IMR-90 (cell line): ENCODE measurements at places on chromosomes 11 and 22. TPM values are rescaled to one million over a fixed set of nuclear protein-coding genes. Genes with fewer than 3 reads are reported as not detected.
A peak's percentile ranks its signal among the peaks of the same experiment; 100 is the strongest.

CST6 gene
- 0.28 and 0.54 TPM in 2 replicates for total RNA-seq

IFTAP gene
- total RNA-seq = 15.8 and 34.7 TPM in 2 replicates

GRCh38 chr22:20577045-20577444 is 69.6 kb downstream of the MED15 start:
- no peak for DNase-seq

WBP2NL gene
- not detected in 2 replicates for total RNA-seq

- peak; percentile 91 for DNase-seq
These were observed 62.6 kb upstream of the RASD2 start for GRCh38 chr22:35477911-35478582.

GRCh38 chr11:8503910-8504364 is 90.1 kb downstream of the STK33 start:
- DNase-seq = no peak

CREB3L1 gene
- total RNA-seq = 8.1 and 10.0 TPM in 2 replicates

CPT1B gene
- total RNA-seq = 0.36 and 0.56 TPM in 2 replicates

GRCh38 chr11:115333949-115334348 is 170.3 kb downstream of the CADM1 start:
- DNase-seq = no peak

DNA sequence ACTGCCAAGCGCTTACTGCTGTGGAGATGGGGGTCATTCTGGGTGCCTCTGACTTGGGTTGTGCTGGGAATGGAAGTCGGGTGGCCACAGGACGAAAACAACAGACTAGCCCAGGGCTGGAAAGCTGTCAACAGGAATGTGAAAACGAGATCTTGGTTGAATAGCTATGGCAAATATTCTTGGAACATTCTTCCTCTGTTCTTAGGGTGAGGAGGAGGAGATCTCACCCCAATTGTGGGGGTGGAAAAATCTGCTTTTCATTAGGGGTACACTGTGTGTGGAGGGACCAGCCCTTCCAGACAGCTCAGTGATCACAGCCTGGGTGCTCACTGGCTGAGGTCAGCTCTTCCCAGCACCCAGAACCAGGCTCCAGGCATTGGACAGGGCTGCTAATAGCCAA is 52.0 kb upstream of the PRSS23 start:
- no peak for DNase-seq

DNA sequence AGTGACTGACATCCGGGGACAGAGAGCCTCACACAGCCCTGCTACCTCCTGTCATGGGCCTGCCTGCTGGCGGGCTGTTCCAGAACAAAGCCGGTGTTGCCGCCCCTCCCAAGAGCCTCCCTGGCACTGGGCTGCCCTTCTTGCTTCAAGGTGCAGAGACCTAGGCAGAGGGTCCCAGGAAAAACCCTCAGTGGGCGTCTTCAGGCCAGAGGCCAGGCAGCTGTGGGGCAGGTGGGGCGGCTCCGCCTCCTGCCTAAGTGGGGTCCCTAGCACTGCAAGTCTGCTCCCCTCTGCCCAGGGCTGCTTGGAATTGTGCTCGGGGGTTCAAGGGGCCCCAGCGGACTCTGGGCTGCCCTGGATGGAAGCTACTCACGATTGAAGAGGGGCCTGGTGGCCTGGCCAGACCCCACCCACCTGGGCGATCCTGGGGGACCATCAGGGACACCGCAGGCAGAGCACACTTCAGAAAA is 20.4 kb upstream of the GNB1L start:
- no peak for DNase-seq

- no peak for DNase-seq
These were observed 13.4 kb upstream of the HYLS1 start for GRCh38 chr11:125873881-125874555.

NPTXR gene
- 0.28 and 0.36 TPM in 2 replicates for total RNA-seq

ACRV1 gene
- total RNA-seq = not detected in 2 replicates

- no peak for DNase-seq
These were observed 29.1 kb upstream of the NARS2 start for GRCh38 chr11:78603792-78604191.

SOX10 gene
- total RNA-seq = not detected in 2 replicates

- no peak for DNase-seq
These were observed 67.1 kb downstream of the CCDC34 start for GRCh38 chr11:27295928-27296327.

DNA sequence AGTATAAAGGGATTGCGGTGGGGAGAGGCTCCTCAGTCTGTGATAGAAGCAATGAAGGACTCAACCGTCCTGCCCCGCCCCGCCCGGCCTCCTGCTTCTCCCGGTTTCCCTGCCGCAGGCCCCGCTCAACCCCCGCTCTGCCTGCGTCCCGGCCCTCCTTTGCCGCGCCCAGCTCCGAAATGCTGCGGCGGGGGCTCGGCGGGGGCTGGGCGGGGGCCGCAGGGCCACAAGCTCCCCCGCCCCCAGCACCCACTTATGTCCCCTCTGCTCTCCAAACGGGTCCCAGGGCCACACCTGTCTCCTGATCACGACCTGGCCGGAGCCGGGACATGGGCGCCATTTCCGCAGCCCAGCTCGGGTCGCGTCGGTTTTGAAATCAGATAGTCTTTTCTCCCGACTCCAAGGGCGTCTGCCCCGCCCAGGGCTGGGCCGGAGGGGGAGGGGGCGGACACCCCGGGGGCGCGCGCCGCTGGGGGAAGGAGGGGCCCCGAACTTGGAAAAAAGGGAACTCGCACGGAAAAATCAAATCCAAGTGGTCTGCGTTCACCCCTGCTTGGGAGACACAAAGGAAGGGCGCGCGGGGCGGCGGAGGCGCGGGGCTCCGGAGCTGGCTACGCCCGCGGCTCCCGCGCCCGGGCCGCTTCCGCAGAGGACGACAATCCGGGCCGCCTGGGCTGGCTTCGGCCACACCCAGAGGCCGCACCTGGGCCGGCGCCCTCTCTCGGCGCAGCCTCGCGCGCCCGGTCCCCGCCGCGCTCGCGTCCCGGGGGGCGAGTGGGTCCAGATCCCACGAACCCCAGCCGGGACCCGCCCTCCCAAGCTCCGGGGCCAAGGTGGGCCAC is 70.6 kb upstream of the EP300 start:
- DNase-seq = peak; percentile 16

DNA sequence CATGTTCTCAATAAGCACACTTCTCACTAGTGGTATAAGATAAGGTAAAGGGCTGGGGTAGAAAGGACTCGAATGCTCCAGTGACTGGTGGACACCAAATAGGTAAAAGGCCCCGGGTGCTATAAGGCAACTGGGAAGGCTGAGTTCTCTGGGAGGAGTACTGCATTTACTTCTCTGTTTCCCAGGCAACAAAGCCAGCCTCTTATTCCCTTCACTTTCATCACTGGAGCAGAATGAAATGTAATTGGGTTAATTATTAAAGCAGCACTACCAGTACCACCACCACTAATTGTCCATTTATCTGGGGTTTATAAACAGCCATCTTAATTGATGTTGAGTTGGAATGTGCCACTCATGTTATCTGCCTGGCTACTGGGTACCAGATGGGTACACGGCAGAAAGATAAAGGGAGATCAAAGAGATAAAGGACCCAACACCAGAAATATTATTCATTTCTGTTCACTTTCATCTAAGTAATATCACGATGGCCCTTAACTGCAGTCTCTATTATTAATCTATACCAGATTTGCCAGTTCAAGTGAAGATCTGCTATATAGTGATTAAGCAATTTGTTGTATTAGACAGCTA is 94.4 kb upstream of the CHRM4 start:
- no peak for DNase-seq

- DNase-seq = no peak
These were observed 524.5 kb downstream of the BRD1 start for GRCh38 chr22:49303061-49303735.

DNA sequence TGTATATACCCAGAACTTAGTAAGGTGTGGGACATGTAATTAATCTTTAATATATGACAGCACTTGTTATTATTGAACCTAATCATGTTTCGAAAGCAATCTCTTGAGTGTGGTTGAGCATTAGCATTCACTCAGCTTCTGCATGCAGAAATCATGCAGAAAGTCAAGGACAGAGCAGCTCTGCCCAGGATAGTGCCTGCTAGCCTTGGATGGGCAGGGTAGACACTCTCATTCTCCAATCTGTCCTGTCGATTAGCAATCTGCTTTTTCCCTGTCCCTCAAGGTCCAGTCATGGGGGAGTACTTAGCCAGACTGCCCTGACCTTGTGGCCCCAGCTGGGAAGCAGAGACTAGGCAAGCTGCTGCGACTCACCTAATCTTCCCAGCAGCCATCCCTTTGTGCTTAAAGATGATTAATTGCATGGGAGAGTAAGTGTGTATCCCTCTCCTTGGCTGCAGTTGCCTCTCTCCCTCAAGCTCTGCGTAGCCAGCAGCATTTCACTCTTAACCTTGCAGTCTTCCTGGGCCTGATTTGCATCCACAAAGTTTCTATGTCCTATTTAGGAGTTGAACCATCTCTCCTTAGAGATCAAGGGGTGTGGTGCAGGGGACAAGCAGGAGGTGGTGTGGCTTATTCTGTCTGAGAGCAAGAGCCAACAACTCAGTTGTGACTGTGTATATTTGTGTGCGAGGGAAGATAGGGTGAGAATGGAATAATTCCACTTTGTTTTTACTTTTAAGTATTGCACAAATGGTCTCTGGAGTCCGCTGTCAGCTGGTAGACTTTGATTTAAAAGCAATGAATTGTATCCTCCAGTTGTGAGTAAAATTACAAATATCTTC is 101.4 kb downstream of the FDX1 start:
- DNase-seq = peak; percentile 45

DNA sequence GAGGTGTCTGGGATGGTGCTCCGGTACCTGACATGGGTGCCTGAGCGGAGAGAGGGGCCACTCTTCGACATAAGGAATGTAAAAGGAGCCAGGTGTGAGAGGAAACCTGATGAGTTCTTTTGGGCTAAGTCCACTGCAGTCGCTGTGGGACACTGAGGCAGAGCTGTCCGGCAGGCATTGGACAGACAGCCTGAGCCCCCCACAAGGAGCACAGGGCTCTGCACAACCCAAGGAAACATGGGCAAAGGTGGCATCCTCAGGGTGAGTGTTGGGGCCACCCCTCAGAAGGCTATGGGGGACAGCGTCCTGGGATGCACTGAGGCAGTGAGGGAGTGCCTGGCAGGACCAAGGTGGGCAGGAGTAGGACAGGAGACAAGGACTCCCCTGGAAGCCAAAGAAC is 57.7 kb upstream of the EMID1 start:
- no peak for DNase-seq

DNA sequence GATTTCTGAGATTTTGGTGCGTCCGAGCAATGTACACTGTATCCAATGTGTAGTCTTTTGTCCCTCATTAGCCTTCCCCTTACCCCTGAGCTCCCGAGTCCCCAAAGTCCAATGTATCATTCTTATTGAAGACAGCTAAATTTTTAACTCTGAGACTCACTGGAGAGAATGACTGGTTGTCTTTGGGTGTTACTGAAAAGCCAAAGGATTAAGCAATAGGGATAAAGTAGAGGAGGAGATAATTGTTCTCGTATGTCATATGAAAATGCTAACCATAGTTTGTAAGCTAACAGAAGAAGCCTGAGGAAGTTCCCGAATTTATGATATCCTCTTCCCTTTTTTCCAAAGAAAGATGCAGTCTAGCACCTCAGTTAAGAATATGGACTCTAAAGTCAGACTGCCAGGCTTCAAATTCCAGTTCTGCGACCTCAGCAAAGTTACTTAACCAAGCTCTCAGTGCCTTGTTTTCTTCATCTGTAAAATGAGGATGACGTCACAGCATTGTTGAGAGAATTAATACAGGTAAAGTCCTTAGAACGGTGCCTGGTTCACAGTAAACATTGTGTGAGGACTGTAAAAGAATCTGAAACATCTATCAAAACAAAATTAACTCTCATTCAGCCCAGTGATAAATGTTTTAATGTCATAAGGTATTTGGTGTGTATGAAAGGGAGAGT is 1.6 kb upstream of the MSANTD2 start:
- peak; percentile 22 for DNase-seq

GRCh38 chr11:129302386-129303101 is 73.1 kb upstream of the BARX2 start:
- DNase-seq = no peak

GGTLC3 gene
- total RNA-seq = not detected in 2 replicates

GRCh38 chr11:78112582-78113275 is 26.7 kb downstream of the ALG8 start:
- no peak for DNase-seq

DNA sequence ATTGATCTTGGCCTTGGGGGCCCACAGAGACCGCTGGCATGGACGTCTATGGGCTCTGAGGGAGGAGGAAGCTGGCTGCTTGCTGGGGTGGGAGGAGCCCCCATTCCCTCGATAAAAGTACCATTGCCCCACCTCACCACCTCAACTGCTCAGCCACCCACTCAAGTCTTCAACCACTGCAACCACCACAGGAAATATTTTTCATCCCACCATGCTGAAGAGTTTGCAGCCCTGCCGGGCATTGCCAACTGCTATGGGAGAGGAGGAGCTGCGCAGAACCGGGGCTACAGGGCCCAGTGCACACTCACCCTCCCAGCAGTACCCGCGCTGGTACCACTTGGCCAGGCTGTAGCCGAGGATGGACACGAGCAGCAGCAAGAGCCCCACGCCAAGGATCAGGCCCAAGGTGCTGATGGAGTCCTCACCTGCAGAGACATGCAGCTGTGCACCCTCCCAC is 29.2 kb downstream of the IL10RA start:
- DNase-seq = no peak

OR10D3 gene
- not detected in 2 replicates for total RNA-seq

PGAP2 gene
- 10.6 TPM in 2 replicates for total RNA-seq

SCGB1C1 gene
- total RNA-seq = not detected in 2 replicates

ARHGAP8 gene
- 0.18 and 0.28 TPM in 2 replicates for total RNA-seq

- DNase-seq = peak; percentile 30
These were observed 134.1 kb downstream of the NAV2 start for GRCh38 chr11:19846654-19847305.

- peak; percentile 98 for DNase-seq
These were observed 3.5 kb downstream of the ARRB1 start for GRCh38 chr11:75347781-75348566.

- no peak for DNase-seq
These were observed 1.2 kb downstream of the LIF start for GRCh38 chr22:30245181-30245984.

DNA sequence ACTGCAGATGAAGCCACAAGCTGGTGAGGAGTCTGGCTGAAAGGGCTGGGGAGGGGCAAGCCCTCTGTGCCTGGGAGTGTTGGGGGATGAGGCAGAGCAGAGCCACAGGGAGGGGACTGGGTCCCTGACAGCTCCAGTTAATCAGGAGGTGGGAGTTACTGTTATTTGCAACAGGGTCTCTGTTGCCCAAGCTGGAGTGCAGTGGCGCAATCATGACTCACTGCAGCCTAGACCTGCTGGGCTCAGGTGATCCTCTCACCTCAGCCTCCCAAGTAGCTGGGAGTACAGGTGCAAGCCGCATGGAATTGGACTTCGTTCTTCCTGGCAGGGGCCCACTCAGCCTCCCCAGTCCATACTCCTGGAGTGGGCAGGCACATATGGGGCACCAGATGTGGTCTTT is 7.7 kb downstream of the SCN2B start:
- DNase-seq = no peak

- no peak for DNase-seq
These were observed 25.5 kb downstream of the DRD2 start for GRCh38 chr11:113449743-113450142.

- DNase-seq = no peak
These were observed 19.6 kb downstream of the MYRF start for GRCh38 chr11:61771985-61772455.

IL17REL gene
- total RNA-seq = not detected in 2 replicates
